SW480 (cell line): ENCODE measurements at places on chromosomes 13 and 19.

GRCh38 chr19:9969688-9969975, 33.3 kb upstream of the OLFM2 start:
- DNase-seq = no peak

GRCh38 chr19:15241259-15241910, 9.1 kb upstream of the EPHX3 start:
- no peak for DNase-seq

- DNase-seq = peak; percentile 89
These were observed 9.3 kb downstream of the MAP3K10 start for GRCh38 chr19:40200341-40201099.

DNA sequence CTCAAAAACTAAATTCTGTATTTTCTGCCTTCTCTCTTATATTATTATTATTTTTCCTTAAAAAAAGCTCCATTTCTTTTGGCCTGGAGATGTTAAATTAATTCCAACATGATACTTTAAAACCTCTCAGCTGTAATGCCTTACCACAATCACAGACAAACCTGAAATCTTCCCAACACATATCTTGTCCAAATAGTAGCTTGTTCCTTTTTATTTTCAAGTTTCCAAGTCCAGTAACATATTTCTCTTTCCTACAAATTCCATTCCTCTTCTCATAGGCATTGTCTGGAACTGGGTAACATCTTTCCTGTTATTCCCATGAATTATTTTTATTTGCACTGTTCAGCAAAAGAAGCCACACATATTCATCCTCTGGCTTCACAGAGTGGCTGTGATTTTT, 137.0 kb downstream of the SLITRK6 start:
- DNase-seq = no peak

DNA sequence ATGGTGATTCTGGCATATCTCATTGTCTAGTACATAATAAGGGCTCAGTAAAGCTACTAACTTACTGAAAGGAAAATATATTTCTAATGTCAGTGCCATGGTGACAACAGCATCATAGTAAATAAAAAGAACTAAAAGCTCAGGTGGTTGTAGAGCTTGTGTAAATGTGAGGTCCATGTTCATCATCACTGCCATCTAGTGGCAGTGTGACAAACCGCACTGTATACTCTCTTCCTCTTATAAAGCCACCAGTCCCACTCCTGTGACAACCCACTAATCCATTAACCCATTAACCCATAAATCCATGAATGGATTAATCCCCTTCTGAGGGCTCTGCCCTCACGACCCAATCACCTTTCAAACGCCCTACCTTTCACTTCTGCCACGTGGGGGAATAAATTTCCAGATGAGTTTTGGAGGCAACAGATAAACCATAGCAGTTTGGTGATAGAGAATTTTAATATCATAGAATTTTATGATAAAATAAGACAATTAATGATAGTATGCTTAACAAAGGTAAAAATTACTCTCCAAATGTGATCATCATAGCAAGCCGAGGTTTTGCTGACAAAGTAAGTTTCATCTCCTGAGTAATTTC, 160.4 kb upstream of the SGCG start:
- DNase-seq = peak; percentile 74

DNA sequence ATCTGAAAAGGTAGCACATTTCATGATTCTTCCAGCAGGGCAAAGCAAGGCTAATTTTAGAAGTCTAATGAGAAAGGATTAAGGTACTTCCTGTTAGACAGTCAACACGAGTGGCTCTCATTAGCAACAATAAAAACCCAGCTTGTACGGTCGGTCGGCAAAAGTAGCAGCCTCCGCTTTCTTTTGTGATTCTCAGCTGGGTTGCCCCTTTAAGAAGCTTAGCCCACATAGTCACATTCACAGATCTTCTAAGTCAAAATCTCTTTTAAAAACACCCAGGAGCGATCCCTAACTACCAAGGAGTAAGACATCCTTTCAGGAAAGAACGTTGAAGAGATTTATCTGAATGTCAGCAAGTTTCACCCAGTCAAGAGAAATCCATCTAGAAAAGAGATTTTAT, 684.8 kb downstream of the DIAPH3 start:
- no peak for DNase-seq

DNA sequence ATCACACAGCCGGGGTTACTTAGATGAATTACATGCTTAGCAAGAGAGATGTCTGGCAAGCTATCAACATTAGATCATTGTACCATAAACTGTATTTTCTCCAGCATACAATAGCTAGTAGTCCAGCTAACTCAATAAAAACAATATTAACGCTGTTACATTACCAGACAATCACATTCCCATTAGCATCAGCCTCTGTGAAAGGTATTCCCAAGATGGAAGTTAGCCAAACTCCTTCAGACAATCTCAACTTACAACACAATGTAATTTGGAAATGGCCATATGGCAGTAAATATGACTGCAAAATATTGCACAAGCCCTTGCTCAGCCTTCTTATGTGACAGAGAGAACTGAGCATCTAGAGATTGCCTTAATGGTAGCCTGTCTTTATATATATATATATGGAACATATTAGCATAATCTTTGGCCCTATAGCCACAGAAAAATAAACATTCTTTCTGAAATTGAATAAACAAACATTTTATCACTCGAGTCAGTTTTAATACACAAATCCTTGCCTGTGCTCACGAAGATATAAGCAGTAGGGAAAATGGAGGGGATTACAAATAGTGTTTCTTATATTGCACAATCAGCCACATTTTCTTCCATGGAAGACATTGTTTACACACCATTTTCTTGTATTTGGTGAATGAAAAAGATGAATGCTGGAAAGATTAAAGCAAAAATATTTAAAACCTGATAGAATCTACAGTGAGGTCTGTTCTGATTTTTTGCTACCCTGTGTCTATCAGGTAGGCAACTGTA, 1060.5 kb downstream of the DIAPH3 start:
- DNase-seq = no peak

DNA sequence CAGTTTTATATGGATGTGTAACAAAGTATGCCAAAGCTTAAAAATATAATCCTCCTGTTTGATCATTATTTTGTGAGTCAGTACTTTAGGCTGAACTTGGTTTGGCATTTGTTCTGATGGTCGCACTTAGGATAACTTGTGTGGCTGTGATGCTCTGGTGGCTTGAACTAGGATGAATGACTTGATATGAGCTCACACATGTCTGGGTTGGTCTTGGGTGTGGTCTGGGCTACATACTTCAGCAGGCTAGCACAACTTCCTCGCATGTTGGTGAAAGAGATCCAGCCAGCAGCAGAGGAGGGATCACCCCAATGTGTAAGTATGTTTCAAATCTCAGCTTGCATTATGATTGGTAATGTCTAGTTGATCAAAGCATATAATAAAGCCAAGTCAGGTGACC, 969.1 kb upstream of the PCDH9 start:
- no peak for DNase-seq

GRCh38 chr19:7789447-7789846, 26.4 kb downstream of the CLEC4M start:
- no peak for DNase-seq

- DNase-seq = no peak
These were observed 274.9 kb downstream of the KCNRG start for GRCh38 chr13:50290186-50290585.

DNA sequence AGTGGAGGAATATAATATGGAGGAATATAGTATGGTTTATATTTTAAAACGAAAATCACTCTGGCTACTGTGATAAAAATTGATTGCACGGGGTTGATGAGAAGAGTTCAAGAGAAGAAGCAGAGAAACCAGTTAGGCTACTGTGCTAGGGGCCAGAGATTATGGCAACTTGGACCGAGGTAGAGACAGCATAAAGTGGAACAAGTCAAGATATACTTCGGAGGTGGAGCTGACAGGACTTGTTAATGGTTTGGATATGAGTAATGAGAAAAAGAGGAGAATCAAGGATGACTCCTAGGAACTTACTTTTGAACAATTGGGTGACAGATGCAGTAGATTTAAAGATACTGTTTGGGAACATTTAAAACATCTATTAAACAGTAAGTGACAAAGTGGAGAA, 6.6 kb upstream of the WDFY2 start:
- DNase-seq = no peak

GRCh38 chr13:109274188-109274821, 512.1 kb downstream of the IRS2 start:
- peak; percentile 75 for DNase-seq

- no peak for DNase-seq
These were observed 292.7 kb downstream of the SUCLA2 start for GRCh38 chr13:47708386-47708785.

- no peak for DNase-seq
These were observed 126.4 kb downstream of the SPRY2 start for GRCh38 chr13:80214521-80214991.

- DNase-seq = peak; percentile 52
These were observed at the start of gene BCL3 for GRCh38 chr19:44748426-44749254. Gene BCL3 (plus strand): TSS chr19:44748708. CDS start chr19:44748791, 83 bp downstream.

DNA sequence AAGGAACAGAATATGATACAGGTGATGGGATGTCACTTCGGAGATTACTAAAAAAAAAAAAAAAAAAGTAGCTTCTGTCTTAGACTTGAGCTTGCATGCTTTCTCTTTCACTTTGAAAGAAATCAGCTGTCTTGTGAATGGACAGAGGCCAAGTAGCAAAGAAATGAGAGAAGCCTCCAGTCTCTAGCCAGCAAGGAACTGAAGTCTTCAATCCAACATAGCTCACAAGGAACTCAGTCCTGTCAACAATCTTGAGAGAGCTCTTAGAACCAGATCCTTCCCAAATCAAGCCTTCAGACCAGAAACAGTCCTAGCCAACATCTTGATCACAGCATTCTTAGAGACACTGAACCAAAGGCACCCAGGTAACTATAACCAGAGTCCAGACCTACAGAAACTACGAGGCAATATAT, 7.7 kb downstream of the N4BP2L2 start:
- DNase-seq = no peak

GRCh38 chr13:73290844-73291243, 232.0 kb downstream of the KLF5 start:
- no peak for DNase-seq

DNA sequence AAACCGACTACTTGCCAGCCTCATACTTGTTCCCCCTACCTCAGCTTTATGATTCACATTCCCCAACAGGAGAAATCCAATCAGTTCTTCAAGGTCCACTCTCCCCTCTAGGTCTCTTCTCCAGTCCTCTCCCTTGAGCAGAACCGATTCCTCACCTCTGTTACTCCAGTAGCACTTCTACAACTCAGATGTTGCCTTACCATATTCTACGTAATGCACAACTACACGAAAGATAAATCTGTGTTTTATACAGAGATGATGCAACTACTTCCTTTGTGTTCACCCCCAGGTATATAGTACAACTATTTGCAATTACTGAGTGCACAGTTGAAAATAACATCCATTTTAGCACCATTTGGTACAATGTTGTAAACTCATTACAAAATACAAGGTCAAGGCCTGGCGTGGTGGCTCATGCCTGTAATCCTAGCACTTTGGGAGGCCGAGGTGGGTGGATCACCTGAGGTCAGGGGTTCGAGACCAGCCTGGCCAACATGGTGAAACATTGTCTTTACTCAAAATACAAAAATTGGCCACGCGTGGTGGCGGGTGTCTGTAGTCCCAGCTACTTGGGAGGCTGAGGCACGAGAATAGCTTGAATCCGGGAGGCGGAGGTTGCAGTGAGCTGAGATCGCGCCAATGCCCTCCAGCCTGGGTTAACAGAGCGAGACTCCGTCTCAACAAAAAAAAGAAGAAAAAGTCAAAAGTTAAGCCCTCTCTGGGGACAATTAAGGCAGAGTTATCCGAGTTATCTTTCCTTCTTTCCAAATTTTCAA, 2.8 kb upstream of the WBP4 start:
- DNase-seq = no peak

DNA sequence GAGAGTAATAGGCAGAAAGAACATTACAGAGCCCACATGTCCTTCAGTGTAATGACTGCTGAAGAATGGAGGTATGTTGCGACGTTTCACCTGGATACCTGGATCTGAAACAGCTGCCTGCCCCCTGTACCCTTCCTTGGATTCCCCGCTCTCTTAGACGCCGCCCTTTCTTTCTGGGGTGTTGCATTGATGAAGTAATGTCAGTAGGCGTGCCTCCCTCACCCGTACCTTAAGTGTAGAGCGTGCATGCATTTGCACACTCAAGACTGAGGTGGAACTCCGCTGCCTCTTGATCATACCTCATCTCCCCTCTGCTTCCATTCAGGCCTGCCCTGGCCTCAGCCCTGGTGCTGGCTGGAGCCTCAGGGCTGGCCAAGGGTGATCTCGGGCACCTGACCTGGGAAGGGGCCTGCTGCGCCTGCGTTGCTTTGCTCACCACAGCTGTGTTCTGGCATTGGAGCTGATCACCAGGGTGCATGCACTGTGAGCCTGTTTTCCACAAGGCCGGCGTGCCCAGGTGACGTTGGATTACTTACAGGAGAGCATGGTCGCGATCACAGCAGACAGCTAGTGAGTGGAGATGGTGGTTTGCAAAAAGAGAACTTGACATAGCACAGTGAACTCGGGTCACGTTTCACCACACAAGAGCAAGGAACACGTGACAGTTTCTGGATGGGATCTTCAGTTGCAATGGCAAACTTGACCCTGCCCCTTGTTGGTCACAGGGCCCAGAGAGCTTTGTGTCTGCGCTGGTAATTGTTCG, 99.0 kb downstream of the ARHGEF7 start:
- no peak for DNase-seq

DNA sequence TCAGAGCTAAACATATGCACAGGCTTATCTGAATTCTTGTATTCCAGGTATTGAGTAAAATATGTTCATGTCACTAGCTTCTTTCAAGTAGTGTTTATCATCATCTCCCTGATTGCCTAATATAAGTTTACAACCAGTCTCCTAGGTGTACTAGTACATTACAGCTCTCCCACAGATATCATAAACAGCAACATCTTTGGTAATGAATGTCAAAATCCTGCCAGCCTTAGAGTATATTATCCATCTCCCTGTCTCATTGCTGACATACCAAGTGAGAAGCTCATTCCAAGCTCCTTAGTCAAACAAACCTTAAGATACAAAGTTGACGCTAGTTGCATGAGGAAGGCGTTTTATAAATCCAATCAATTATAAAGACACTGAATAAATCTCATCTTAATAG, 689.1 kb upstream of the GPC6 start:
- no peak for DNase-seq

DNA sequence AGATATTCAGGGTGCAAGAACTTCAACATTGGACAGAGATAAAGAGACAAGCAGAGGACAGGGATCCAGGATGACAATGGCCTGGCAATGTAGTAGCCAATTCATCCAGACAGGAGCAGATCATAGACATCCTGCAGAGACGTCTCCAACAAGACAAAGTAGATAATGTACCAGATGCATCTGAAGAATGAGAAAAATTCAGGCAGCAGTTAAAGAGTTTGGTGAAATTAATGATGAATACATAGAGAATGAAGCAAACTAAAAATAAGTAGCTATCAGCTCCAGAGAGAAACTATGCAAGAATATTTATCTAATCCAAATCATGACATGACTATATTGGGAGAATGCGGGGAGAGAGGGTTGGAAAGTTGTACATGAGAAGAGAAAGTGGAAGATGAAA, 278.4 kb upstream of the DACH1 start:
- no peak for DNase-seq

- DNase-seq = no peak
These were observed 457.4 kb downstream of the DIAPH3 start for GRCh38 chr13:59706101-59706976.
